ENCODE measurements at places on chromosomes 16 and 17. TPM values are rescaled to one million over a fixed set of nuclear protein-coding genes. Genes with fewer than 3 reads are reported as not detected.

The OR1A1 gene
- polyA plus RNA-seq = not detected

GRCh38 chr17:76351526-76352071 lies 2.1 kb downstream of the PRPSAP1 start:
- DNase-seq = no peak

DNA sequence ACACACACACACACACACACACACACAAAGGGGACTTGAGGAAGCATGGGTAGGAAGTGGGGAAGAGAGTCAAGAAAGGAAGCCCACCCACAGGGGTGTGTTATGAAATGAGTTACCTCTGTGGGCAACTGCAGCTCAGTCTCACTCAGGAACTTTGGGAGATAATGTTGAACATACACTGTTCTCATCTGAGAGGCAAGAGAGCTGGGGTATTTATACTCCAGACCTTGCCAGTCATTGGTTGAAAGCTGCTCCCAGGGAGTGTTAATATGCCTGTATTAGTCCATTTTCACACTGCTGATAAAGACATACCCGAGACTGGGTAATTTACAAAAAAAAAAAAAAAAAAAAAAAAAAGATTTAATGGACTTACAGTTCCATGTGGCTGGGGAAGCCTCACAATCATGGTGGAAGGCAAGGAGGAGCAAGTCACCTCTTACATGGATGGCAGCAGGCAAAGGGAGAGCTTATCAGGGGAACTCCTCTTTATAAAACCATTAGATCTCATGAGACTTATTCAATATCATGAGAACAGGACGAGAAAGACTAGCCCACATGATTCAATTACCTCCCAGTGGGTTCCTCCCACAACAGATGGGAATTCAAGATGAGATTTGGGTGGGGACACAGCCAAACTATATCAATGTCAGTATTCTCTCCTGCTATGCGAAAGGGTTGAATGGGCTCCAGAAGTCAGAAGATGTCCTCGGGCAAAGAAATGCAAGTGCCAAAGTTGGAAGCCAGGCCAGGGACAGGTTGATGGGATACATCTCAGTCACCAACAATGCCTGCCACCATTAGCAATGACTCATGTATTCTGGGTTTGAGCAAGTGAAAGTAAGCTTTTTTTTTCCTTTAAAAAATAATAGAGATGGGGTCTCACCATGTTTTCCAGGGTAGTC lies 270.5 kb downstream of the MRTFB start:
- DNase-seq = no peak

DNA sequence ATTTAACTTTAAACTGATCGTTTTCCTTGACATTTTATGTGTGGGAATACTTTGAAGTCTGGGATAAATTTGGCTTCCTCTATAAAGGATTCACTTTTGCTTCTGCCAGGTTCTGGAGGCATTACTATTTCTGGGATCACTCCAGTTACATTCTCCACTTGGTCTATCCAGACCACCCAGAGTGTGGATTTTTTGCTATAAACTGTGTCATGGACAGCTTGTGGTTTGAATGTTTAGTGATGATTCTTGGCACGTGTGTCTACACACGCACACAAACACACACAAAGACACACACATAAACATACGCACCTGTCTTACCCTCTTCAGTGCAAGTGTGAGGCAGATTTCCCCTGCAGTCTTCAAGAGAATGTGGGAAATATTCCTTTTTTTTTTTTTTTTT lies 27.4 kb upstream of the MSI2 start:
- no peak for DNase-seq

GRCh38 chr16:88613911-88614817 lies 24.2 kb upstream of the IL17C start:
- DNase-seq = no peak

DNA sequence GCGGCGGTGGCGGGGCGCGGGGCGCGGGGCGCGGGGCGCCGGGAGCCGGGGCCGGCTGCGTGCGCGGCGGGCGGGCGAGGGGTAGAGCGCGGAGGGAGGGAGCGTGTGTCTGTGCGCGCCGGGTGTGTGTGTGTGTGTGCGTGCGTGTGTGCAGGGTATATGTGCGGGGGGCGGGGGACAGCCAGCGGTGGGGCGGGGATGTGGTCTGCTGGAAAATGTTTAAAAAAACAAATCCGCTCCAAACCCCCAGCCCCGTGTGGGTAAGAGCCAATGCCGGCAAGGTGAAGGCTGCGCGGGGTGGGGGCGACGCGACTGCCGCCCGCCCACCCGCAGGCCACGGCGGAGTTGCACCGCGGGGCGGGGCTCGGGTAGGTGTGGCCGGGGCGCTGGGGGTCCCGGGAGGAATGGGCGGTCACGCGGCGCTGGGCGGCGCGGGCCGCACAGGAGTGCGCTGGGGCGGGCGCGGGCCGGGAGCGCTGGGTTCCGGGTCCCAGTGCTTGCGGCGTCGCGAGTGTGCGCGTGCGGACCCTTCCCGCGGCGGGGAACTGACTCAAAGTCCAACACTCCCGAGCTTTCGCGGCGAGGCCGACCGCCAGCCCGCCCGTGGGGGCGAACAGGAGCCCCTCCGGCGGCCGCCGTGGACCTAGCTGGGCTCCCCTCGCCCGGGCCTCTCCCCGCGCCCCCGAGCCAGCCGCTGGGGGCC lies at the start of gene CYGB:
CYGB (minus strand) TSS at position 132 of the 703 bp plus-strand sequence. CDS start 167 bp downstream, outside the sequence.
- DNase-seq = no peak

DNA sequence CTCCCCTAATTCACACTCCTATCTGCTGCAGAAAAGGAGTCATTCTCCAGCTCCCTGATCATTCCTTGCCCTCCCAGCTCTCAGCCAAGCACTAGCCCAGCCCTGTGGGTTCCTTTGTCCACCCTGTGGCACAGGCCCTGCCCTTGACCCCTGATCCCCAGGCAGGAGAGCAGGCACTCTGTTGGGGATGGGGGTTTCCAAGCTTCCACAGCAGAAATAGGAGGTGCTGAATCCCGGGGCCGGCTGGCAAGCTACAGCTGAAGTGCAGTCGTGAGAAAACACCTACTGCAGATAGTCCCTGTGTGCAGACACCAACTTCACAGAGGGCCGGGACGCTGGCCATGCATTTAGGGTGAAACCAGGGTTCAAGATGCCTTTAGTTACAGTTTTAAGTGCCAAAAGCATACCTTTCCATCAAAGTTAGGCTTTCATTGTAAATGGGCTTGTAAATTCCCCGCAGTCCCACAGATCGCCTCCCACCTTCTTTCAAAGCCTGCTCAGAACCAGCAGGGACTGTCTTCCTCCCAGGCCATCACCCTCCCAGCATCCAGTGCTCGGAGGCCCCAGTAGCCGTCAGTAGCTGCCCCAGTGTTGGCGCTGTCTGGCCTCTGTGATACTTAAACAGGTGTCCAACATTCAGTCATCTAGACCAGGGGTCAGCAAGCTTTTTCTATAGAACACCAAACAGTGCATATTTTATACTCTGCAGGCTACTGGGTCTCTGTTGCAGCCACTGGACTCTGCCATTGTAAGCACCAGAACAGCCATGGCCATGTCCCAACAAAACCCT lies 10.6 kb downstream of the CPSF4L start:
- DNase-seq = no peak

- DNase-seq = no peak
These were observed 2.9 kb upstream of the EMP2 start for GRCh38 chr16:10583269-10583668.
